Left renal cortex interstitium (tissue), 4 donors: ENCODE measurements at places on chromosomes 12 and 14. TPM values are rescaled to one million over a fixed set of nuclear protein-coding genes. Genes with fewer than 3 reads are reported as not detected.

DNA sequence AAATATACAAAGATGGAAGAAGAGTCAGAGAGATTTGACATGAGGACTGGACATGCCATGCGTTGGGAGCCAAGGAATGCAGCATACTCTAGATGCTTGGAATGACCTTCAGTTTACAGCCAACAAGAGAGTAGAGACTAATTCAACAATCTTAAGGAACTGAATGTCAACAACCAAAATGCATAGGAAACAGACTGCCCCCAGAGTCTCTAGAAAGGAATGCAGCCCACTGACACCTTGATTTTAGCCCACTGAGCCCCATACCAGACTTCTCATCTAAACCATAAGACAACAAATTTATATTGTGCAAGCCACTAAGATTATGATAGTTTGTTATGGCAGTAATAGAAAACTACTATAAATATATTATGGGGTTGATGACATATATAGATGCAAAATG, 611.2 kb downstream of the RPS29 start:
- DNase-seq: no peak

DNA sequence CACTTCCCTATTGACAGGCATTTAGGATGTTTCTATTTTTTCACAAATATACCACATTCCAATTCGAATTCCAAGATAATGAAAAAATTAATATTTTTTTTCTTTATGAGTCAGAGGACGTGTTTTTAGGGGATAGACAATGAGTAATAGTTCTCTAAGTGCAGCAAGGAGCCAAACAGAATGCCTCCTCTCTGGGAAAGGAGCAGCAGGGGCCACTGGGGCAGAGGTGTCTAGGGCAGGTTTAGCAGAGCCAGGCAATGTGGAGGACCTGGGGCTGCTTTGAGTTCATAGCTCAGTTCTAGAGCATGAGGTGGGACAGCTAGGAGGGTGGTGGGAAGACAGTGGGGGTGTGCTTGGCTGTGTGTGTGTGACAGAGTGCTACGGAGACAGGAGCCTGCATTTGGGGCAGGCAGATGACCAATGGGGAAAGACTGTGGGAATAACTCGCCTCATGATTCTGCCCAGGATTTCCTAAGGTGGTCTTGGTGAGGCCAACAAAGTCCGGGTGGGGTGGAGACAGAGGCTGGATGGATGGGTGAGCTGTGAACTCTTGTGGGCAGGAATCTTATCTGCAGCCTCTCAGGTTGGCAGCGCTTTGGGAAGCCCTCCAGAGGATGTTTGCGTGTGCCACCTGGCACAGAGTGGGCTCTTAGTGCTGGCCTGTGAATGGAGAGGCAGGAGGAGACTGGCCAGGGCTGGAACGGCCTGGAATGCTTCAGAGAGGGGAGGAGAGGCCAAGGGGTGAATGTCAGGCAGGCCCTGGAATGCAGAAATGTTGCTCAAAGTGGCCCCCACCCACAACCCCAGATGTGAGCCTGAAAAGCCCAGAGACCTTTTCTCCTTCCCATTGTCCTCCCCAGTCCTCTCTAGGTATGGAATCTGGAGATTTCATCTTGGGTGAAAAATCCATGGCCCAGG, 2.4 kb upstream of the KRT7 start:
- no peak for DNase-seq

DNA sequence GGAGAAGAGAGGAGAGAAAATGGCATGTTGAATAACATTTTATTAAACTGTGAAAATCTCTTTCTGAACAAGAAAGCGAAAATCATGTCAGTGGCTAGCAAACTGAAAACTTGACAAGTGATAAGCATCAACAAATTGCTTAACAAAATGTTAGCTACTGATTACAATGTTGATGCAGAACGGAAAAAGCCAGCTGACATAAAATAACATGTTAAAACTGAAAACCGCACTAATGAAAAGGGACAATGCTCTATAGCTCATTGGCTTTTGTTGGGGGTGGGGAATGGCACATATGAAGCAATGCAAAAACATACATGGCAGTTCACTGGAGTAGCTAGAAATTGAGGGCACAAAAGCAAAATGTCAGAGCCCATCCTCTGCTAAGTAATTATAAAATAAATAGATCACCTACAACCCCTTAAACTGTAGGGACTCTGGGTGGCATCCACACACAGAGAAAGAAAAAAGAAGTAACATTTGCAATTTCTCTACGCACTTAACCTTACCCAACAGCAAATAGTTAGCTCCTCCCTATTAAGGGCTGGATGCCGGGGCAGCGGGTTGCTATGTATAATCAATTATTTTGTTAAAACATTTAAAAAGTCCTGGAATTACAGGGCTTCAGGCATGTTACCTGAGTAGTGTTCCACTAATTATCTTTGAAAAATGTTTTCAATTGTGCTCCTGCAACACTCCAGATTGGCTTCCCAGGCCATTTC, 129.2 kb upstream of the USP15 start:
- DNase-seq: no peak

- DNase-seq: no peak
Observed at GRCh38 chr12:113781415-113782198, 184.5 kb downstream of the RBM19 start.

DNA sequence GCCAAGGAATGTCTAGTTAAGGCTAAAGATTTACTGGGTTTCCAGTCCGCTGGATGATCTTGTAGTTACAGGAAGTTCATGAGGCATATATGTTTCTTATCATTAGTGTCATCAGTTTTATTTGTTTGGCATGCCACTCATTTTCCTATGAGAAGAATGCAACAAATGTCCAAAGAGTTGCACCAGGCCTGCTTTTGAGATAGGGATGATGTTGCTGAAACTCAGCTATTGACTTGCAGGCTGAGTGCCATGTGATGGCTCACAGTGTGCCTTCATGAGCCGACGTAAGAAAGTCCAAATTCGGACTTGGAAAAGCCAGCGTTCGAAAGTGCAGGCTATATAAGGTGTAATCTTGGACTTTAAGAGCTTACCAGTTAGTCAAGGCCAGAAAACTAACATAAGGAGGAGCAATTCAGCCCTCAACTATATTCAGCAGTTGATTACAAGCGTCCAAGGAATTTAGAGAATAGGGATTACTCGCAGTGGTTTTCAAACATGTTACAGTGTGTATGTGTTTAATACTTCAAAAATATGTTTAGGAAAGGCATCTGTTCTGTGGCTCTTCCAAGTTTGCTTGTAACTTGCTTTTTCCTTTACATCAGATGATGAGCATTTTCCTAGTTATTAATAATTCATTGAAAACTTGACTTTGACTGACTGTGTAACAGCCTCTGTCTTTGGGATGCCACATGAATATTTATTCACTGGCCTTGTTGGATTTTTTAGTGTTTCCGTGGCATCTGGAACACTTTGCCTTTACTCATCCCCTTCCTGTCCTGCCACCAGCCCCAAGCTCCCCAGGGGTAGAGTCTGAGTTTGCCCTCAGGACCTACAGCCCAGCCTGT, 101.3 kb downstream of the LGMN start:
- no peak for DNase-seq

- no peak for DNase-seq
Observed at GRCh38 chr12:19941096-19941495, 427.2 kb upstream of the PDE3A start.

GRCh38 chr14:34055157-34055950, 104.5 kb upstream of the EGLN3 start:
- no peak for DNase-seq

GRCh38 chr14:53148671-53149070, 4.5 kb downstream of the DDHD1 start:
- DNase-seq: no peak

DNA sequence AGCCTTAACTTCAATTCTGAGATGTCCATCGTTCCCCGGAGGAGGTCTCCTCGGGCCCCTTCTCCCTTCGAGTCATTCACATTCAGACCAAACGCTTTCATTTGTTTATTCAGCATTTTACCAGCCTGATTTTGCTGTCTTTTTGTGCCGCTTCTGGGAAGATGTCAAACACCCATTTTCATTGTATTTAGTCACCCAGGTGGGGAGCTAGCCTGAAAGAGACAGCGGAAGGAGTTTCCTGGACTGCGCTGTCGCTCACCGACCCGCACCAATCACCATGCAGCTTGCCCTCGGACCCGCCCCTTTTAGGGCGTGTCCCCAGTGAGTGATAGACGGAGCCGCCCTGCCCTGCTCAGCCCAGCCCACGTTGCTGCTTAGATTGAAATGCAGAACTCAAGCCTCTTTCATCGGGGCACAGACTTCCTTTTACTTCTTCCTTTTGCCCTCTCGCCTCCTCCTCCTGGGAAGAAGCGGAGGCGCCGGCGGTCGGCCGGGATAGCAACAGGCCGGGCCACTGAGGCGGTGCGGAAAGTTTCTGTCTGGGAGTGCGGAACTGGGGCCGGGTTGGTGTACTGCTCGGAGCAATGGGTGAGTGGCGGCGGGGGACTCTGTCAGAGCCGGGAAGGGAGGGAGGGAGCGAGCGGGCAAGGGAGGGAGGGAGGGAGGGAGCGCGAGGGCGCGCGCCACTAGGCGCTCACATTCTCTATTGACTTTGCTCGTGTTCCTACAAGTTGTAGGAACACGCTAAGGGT, at the start of gene PAX9:
Gene PAX9 (plus strand): TSS at position 355 of the 752 bp plus-strand sequence. CDS start 230 bp downstream, at position 585.
- no peak for DNase-seq

DNA sequence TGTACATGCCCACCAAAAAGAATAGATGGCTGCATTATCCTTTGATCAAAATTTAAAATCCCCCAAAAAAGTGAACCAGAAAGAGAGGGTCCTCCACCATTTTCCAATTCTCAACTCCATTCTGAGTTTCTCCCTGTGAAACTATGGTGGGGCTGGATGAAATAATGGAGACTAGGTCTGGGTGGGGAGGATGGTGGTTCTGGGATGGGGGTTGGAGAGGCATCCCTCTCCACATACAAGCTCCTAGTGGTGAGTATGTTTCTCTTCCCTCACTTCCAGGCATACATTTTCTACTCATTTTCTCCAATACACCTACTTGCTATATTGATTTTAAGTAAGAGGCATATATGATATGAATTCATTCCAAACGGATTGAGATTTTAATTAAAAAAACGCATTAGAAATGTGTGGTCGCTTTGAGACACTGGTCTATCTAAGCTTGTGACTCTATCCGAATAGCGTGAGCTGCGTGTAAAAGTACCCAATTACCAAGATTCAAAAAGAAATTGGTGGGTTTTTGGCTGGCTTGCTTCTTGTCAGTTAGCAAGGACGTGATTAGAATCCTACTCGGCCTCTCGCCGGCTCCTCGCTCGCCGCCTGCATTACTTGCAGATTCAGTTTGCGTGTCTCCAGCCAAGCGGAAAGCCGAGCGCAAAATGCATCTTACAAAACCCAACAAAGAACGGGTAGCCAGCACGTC, 3.4 kb downstream of the ASCL1 start:
- no peak for DNase-seq

Gene RPS6KL1
- polyA plus RNA-seq: 1.7 TPM

GRCh38 chr12:77256956-77257355, 191.6 kb upstream of the E2F7 start:
- DNase-seq: no peak

DNA sequence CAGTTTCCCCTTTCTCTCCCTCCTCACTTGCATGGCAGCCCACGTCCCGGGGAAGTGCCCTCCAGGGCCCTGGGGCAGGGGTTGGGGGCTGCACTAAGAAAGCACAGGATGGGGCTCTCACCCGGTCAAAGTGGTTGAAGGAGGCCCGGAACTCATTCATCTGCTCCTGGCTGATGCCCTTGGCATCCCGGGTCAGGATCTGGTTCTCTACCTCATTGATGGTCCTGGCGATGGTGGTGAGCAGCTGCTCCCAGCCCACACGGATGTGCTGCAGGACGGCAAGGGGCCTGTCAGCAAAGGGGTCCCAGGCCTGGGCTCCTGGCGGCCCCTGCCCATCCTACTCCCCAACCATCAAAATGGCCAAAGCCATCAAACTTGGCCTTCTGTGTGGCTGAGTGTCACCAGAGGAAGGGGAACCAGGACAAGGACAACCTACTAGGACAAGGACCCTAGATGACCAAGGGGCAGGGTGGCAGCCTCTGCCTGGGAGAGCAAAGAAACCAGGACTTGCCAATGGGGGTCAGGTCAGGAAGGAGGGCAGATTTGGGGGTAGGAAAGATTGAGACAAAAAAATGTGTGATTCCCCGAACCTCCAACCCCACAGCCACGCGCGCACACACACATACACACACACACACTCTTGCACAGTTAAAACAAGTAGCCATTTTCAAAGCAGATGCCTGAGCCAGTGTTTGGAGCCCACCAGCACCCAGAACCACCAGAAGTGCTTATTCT, 87.1 kb upstream of the ZFP36L1 start:
- DNase-seq: no peak

DNA sequence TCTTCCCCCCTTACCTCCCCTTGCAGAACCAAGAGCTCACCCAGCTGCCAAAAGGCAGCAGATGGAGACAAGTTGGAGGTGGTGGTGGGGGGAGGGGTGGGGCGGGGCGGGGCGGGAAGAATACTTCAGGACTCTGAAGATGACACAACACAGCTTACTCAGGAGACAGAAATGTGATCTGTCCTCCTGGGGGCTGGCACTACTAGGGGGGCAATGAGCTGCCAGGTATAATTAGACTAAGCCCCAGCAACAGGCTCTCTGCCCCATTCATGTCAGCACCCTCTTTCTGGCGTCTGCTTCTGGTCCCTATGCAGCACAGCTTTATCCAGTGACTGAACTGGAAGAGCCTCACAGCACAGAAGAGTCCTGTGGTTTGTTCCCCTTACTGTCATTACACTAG, 407.0 kb downstream of the MED13L start:
- DNase-seq: no peak

Gene HPD
- polyA plus RNA-seq: 1.8 TPM

Gene METTL1
- polyA plus RNA-seq: 31.9 TPM

DNA sequence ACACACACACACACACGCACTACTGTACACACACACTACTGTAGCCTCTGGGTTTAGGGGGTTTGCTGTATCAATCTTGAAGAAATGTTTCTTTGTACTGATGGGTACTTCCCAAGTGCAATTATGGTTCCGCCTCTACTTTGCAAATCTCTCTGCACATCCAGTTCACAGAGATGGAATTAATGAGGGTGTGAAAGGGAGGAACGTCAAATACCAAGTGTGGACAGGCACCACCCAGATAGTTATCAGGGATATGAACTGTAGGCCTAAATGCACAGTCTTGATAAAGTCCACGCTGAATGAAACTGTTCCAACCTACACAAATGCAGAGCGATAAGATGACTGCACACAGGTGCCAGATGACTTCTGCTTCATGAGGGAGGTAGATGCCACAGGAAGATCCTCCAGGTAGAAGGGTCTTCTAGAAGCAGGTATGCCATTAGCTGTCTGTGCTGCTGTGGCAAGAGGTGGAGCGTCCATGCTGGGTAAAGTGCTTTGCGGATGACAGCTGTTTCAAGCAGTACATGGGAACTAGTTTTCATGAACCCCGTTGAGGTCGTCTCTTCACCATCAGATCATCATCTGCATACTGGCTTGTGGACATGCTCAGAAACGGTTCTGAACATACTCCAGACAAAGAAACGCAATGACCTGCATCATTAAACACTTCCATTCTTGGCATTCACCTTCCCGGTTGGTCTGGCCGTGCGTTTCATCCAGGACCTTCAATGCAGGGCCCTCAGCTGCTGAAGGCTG, 314.3 kb upstream of the RTL1 start:
- DNase-seq: no peak

DNA sequence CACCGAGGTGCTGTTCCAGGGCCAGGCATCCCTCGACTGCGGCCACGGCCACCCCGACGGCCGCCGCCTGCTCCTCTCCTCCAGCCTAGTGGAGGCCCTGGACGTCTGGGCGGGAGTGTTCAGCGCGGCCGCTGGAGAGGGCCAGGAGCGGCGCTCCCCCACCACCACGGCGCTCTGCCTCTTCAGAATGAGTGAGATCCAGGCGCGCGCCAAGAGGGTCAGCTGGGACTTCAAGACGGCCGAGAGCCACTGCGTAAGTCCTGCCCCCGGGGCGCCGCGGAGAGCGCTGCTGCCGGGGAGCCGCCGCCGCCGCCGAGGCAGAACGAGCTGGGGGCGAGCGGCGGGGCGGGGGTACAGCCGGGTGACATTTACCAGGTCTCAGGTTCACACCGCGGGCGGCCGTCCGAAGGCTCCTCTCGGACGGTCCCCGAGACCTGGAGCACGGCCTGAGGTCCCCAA, 1.4 kb downstream of the PLXNC1 start:
- no peak for DNase-seq

Gene SERPINA12
- polyA plus RNA-seq: 0.77 TPM
